Urothelium cell line (cell line): ENCODE measurements at places on chromosomes 1 and 21.

- no peak for DNase-seq
Measured at GRCh38 chr1:107795441-107795840, 169.5 kb downstream of the VAV3 start.

- no peak for DNase-seq
Measured at GRCh38 chr21:20902998-20903397, 95.2 kb upstream of the NCAM2 start.

DNA sequence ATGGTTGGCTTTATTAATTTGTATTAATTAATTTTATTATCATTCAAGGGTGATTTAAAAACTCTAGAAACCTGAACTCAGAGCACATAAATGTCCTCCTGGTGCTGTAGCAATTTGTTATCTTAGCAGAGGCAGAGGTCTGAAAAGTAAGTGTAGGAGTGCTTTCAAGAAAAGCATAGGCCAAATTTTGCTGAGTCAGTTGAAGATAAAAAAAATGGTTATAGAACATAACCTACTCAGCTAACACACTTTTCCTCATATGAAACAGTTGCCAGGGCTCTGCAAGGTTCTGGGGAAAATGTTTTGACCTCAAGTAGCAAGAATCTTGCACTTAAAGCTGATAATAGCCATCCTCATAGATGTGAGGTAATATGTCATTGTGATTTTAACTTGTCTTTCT is 53.5 kb upstream of the CHODL start:
- DNase-seq, result no peak

- no peak for DNase-seq
Measured at GRCh38 chr1:56806804-56807203, 12.4 kb downstream of the FYB2 start.

DNA sequence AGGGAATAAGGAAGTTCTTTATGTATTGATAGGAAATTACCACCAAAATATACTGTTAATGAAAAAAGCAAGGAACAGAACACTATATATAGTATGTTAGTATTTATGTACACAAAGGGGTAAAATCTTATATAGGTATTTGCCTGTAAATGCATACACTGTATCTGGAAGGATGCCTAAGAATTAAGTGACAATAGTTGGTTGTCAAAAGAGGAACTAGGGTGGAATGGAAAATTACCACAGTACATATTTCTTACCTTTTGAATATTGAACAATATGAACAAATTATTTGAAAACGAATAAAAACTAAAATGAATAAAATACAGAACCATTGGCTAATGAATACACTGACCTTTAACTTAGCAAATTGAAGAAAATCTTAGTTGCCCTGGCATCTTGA is 13.6 kb downstream of the ARPC5 start:
- DNase-seq, result no peak

GRCh38 chr1:67618285-67619018 is 66.5 kb upstream of the GADD45A start:
- no peak for DNase-seq

DNA sequence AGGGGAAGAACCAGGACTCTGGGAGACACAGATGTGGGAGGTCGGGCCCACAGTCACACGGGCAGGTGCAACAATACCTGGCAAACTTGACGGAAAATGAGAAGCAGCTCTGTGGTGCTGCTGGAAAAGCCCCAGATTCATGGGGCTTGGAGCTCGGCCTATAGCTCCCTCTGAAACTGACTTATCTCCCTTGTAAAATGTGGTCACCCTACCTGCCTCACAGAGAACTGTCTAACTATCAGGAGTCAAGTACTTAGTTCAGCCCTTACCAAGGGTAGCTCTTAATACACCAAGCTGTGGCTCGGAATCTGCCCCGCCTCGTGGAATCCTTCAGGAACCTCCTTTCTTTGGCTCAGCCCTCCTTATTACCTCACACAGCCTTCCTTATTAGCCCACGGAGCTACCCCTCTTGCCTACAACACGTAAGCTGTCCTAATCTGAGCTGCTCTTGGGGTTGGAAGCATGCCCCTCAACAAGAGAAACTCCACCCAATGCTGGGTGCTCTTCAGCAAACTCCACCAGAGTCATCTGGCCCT is 68.9 kb downstream of the MRPL37 start:
- DNase-seq, result no peak

DNA sequence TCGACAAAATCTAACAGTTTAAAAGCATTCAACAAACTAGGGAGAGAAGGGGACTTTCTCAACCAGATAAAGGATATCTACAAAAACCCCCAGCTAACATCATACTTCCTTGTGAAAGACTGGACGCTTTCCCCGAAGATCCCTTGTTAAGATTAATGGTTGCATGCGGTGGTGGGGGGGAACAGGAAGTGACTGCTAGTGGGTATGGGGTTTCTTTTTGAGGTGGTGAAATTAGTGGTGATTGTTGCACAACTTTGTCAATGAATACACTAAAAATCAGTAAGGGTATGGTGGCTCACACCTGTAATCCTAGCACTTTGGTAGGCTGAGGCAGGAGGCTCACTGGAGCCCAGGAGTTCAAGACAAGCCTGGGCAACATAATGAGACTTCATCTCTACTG is 26.9 kb upstream of the EYA3 start:
- no peak for DNase-seq

GRCh38 chr1:182217071-182217470 is 155.6 kb upstream of the ZNF648 start:
- DNase-seq, result peak; percentile 12

DNA sequence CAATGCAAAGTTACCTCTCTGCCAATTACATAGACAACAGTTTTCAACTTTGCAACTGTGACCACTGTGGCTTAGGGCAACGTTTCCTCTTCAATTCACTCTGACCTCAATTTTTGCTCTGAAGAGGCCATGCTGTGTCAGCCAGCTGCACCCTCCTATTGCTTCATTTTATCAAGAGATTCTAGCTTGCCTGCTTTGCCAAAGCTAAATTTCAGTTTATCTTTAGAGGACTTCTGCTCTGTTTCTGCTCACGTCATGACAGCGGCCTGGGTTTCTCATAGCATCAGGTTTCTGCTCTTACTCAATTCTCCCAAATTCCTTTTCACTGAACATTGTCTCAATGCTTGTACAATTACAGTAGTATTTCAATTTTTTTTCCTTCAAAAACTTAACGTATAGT is 154.6 kb downstream of the PLA2G4A start:
- no peak for DNase-seq

DNA sequence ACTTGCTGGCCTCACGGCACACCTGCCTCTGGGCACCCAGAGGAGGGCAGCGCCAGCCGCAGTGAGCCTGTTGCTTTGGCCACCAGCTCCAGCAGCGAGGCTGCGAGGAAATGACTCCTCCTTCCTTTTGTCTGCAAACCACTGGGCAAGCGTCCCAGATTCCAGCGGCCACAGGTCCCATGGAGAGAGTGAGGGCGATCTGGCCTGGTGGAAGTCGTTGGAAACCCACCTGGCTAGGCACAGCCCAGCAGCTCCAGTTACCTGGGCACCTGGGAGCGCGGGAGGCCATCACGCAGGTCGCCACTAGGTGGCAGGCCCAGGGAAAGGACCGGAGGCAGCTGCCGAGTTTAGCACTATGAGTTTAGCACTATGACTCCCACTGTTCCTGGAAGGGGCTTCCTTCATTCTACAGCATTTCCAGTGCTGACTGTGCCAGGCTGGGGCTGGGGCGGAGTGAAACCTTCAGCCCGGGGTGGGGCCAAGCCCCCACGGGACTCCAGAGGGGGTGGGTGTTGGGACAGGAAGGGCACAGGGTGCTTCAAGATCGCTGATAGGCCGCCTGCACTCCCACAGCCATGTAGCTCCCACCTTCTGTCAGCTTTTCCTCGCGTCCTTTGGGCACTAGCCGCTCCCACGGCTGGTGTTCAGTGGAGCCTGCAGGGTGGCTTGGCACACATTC is 1.1 kb upstream of the ESPN start:
- peak; percentile 64 for DNase-seq

- no peak for DNase-seq
Measured at GRCh38 chr1:84242641-84243040, 58.9 kb upstream of the SAMD13 start.

DNA sequence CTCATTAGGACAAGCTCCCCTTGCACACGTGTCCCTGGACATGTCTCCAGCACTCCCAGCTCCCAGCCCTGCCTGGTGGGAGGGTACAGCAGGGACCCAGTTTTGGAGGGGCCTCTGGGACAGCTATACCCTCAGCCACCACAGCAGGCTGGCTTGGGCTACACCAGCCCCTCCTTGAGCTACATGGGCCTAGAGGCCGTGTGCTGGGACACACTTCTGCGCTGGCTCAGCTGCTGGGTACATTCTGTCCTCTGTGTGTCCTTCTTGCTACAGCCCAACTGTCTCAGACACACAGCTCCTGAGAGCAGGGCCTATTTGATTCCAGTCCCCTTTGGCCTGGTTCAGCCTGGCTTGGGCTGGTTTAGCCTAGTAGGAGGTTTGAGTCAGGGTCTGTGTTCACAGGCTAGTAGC is 26.7 kb downstream of the DMAP1 start:
- DNase-seq, result no peak

DNA sequence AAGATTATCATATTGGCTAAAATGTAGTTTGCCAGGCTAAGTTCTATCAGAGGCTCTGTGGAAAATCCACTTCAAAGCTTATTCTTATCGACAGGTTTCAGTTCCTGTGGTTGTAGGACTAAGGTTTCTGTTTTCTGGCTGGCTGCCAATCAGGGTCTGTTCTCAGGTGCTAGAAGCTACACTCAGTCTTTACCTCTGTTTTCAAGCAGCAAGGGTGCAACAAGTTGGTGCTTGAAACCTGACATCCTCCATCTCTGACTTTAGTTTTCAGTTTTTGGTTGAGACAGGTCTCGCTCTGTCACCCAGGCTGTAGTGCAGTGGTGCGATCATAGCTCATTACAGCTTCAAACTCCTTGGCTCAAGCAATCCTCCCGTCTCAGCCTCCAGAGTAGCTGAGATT is 15.3 kb upstream of the TMCO2 start:
- no peak for DNase-seq

- DNase-seq, result peak; percentile 91
Measured at GRCh38 chr1:11858968-11859871, 475 bp upstream of the NPPB start.

DNA sequence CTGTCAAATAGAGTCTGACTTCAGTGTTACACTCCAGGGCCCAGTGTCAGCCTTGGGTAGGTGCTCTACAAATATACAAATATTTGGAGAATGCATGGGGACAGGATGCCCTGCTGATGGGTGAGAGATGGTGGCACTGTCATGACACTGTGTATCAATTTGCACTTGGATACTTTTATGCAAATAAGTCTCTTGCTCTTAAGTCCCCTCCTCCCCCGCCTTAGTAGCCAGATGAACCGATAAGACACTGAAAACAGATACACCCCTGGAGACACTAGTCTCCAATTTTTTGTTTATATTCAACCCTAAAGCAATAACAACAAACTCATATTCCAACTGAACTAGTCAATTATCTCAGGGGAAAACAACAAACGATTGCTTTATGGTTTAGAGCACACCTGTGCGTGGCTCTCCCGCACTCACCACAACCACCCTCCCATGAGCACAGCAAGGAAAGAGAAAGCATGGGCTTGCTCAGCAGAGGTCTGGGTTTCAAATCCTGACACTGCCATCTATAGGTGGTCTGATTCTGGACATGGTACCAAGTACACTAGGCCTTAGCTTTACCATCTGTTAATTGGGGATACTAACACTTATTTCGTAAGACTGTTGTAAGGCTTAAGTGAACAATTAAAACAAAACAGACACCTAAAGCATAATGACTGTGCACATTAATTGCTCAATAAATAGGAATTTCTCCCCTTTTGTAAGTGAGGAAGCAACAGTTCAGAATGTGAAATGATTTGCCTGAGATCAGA is 50.3 kb downstream of the HIVEP3 start:
- no peak for DNase-seq

DNA sequence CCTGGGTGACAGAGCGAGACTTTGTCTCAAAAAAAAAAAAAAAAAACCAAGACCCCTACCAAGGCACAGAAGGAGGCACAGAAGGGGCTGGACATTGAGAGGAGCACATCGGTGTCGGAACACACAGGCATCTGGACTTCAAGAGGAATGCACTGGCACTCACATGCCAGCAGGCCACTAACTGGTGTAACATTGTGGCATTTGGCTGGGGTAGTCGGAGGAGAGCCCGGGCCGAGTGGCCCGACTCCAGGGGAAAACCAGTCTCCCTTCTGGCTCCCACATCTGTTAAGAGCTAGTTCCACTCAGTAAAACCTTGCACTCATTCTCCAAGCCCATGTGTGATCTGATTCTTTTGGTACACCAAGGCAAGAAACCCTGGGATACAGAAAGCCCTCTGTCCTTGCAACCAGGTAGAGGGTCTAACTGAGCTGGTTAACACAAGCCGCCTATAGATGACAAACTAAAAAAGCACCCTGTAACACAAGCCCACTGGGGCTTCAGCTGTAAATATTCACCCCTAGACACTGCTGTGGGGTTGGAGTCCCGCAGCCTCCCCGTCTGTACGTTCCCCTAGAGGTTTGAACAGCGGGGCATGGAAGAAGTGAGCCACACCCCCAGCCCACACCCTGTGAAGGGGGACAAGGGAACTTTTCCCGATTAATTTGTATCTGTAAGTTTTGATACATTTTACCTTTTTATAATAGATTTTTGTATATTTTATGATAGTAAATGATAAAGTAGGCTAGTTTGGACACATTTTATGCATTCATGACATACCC is 17.2 kb upstream of the AKIRIN1 start:
- no peak for DNase-seq

DNA sequence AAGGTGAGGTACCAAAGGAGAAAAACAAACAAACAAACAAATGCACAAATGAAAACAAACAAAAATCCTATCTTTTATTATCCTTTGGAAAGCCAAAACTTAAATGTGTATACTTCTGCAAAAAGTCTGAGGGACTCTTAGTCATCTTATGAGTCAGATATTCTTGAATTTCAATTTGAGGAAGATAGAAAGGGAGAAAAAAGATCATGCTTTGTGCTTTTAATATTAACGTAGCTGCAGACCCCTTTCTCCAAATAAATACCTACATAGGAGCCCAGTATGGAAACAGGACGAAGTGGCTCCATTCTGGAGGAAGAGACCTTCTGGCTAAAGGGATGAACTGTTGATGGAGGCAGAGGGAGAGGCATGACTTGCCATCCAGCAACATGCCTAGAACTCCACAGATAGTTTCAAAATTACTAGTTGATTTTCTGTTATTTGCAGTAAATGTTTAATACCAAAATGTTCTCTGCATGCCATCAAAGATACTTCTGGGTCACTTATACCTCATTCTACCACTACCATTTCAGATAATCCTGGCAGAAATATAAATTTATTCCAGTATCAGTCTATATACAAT is 25.4 kb downstream of the NUP210L start:
- no peak for DNase-seq

- DNase-seq, result no peak
Measured at GRCh38 chr21:35843911-35844667, 216.2 kb downstream of the SETD4 start.

DNA sequence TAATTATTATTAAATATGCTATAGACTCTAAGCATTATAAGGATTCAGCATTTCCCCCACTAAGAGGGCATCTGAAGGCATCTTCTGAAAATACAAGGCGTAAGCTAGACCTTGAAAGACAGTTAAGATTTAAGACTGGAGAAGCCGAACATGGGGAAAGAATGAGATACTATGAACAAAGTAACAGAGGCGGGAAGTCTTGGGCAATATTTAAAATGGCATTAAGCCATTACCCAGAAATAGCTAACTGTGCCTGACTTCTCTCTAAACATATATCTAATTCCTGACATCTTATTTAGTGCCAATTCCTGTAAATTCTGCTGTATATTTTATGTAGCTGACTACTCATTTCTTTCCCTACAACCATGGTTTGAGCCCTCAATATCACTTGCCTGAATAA is 20.9 kb downstream of the DPH5 start:
- DNase-seq, result no peak

- no peak for DNase-seq
Measured at GRCh38 chr21:33013626-33014025, 12.1 kb upstream of the OLIG2 start.

- DNase-seq, result no peak
Measured at GRCh38 chr1:235012436-235013210, 116.0 kb downstream of the TOMM20 start.
